Cardiac fibroblast (primary cell): ENCODE measurements at places on chromosomes 7 and 10.
A peak's percentile ranks its signal among the peaks of the same experiment; 100 is the strongest.

- DNase-seq, result peak; percentile 52
These were observed 109.9 kb upstream of the EFCAB10 start for GRCh38 chr7:105691082-105691679.

- DNase-seq, result no peak
These were observed 77.1 kb downstream of the CREM start for GRCh38 chr10:35203745-35204144.

- DNase-seq, result no peak
These were observed 7.0 kb downstream of the MRPL43 start for GRCh38 chr10:100980311-100980710.

- no peak for DNase-seq
These were observed 82.5 kb downstream of the DIP2C start for GRCh38 chr10:606762-607544.

- no peak for DNase-seq
These were observed 573.4 kb downstream of the ETV1 start for GRCh38 chr7:13416071-13416470.

DNA sequence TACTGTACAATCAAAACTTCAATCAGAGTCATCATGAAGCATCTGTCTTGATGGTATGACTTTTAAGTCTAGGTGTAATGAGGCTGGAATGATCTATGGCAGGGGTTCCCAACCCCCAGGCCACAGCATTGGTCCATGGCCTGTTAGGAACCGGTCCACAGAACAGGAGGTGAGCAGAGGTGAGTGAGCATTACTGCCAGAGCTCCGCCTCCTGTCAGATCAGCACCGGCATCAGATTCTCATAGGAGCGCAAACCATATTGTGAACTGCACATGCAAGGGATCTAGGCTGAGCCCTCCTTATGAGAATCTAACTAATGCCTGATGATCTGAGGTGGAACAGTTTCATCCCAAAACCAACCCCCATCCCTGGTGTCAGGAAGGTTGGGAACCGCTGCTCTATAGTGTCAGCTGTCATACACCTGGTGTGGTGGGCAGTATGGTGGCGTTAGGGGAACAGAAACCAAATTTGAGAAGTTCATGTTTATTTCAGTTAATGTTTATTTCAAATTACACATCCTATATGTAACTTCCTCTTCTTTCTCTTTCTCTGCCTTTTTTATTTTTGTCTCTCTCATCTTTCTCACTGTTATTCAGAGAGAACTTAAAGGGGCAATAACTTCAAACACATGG lies 432.6 kb downstream of the TNS3 start:
- DNase-seq, result no peak

- no peak for DNase-seq
These were observed 7.1 kb downstream of the ZSCAN25 start for GRCh38 chr7:99623702-99624447.

DNA sequence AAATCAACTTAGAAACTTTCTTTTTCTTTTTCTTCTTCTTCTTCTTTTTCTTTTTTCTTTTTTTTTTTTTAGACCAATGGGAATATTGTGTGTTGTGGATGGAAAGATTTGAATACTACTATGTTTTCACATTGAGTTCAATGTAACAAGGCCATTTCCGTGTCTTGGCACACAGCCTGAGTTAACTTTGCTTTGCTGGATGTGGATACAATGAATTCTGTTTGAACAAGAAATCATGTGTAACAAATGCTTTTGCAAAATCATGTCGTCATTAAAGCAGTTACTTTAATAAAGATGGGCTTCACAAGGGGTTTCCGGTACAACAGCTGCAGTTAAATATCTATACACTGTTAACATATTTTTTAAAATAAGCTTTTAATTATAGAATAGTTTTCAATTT lies 13.5 kb upstream of the ENTPD1 start:
- DNase-seq, result peak; percentile 71

DNA sequence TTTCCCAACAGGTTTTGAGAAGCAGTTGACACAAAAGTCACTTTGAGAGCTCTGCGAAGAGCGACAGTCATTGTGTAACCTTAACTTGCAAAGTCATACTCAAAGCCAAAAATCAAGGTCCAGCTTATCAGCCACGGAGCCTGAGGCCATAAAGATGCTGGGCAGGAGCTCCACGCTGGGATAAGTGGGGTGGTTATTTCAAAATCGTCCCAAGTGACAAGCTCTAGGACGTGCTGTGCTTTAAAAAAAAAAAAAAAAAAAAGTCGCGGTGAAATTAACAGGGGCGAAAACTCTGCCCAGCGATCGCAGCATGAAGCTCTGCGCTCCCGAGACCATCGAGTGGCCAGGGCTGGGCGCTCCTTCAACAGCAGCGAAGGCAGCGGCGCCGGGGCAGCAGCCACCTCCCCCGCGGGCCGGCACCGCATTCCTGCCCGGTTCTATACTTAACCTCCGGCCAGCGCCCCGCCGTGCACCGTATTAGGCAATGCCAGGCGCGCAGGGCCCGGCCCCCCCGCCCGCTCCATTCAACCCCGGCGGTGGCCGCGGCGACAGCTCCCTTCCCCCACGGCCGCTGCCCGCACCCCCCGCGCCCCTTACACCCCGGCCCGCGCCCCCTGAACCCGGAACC lies 657 bp downstream of the HACD1 start:
- DNase-seq, result peak; percentile 73

DNA sequence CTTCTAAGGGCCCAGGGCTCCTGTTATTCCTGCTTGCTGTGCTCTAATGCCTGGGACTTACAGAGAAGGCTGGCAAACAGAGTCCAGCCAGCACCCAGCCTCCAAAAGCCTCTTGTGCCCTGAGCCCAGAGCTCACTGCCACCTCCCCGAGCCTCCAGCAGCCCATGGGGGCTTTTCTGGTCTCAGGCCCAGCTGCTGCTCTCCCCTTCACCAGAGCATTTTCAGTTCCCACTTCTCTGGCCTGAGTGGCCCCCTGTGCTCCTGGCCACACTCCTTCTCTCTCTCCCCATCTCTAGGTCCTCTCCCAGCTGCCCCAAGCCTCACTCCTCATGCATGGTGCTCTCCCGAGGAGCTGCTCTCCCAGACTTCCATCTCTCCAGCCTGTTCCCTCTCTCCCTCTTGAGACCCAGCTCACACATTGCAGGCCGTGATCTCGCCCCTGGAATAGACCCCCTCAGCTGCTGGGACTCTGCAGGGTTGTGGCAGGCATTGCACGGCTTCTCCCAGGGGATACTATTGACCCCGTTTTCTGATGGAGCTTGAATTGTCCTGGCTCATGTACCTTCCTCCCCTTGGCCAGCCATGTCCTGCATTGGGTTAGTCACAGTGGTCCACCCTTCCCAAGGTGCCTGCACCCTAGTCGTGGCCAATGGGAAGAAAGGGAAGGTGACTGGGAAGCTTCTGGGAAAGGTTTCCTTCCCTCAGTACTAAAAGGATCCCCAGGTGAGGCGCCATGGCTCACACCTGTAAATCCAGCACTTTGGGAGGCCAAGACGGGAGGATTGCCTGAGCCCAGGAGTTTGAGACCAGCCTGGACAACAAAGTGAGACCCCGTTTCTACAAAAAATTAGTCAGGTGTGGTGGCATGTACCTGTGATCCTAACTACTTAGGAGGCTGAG lies 9.0 kb upstream of the RASSF4 start:
- DNase-seq, result no peak

DNA sequence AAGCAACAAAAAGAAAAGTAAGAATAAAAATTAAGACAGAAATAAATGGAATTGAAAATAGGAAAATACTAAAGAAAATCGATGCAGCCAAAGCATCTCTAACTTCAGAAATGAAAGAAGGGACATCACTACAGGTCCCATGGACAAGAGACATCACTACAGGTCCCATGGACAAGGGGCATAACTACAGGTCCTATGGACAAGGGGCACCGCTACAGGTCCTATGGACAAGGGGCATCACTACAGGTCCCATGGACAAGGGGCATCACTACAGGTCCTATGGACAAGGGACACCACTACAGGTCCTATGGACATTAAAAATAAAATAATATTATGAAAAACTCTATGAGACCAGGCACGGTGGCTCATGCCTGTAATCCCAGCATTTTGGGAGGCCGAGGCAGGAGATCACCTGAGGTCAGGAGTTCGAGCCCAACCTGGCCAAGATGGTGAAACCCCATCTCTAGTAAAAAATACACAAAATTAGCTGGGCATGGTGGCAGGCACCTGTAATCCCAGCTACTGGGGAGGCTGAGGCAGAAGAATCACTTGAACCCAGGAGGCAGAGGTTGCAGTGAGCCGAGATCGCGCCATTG lies 101.0 kb upstream of the DNAAF5 start:
- DNase-seq, result no peak

- no peak for DNase-seq
These were observed 38.4 kb downstream of the PLPP4 start for GRCh38 chr10:120495226-120496009.

DNA sequence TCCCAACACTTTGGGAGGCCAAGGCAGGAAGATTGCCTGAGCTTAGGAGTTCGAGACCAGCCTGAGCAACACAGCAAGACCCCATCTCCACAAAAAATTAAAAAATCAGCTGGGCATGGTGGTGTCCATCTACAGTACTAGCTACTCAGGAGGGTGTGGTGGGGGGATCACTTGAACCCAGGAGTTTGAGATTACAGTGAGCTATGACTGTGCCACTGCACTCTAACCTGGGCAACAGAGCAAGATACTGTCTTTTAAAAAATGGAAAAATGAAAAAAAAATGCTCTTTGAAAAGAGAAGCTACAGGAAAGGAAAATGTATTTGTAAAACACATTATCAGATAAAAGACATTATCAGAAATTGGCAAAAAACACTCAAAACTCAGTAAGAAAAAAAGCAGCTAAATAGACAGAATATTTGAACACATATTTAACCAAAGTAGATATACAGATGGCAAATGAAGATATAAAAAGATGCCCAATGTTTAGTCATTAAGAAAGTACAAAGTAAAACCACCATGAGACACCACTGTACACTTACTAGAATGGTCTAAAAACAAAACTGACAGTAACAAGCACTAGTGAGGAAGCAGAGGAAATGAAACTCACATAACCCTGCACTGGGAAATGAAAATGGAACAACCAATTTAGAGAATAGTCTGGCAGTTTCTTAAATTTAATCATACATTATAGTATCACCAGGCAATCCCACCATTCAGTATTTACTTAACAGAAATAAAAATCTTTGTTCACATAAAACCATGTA lies 40.5 kb downstream of the NRBF2 start:
- no peak for DNase-seq

DNA sequence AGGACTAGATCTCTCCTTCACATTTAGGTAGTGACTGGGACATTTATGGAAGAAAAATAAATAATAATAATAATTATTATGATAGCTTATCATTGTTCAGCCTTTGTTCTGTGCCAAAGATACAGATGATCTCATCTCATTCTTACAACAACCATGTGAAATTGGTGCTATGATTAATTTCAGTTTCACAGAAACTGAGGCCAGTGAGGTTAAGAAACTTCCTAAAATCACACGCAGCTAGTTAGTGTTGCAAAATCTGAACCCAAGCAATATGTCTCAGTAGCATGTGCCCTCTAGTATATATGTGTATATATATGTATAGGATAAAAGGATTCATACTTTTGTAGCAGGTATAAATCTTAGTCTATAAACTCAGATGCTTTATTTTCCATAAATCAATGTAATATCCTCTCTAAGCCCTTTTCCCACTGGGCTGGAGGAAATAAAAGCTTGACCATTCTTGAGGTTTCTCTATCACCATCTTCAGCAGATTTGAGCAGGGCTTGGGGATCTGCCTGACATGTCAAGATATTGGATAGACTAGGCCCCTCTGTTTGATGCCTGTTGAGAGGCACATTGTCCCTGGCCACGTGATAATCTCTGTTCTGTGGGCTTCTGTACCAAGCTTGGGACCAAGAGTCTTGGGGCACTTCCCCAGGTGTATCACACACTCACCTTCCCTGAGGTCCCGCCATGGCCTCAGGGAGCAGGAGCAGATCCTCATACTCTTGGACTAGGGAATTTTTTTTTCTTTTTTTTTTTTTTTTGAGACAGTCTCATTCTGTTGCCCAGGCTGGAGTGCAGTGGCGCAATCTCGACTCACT lies 172.6 kb upstream of the NRP1 start:
- peak; percentile 35 for DNase-seq

DNA sequence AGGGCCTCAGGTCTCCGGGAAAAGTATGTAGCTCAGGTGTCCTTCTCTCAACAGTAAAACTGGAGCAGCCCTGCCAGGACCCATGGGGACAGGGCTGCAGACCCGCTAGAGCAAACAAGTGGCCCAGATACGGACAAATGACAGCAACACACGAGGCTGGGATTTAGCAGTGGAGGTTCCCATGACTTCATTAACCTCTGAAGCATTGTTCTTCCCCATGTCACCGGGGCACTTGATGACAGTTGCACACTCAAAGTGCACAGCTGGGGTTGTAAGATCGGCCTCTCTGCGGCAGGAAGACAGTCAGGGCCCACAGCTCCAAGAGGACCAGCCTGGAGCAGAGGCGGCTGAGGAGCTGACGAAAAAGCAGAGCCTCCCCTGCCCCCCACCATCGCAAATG lies 12.5 kb upstream of the PODXL start:
- DNase-seq, result no peak

DNA sequence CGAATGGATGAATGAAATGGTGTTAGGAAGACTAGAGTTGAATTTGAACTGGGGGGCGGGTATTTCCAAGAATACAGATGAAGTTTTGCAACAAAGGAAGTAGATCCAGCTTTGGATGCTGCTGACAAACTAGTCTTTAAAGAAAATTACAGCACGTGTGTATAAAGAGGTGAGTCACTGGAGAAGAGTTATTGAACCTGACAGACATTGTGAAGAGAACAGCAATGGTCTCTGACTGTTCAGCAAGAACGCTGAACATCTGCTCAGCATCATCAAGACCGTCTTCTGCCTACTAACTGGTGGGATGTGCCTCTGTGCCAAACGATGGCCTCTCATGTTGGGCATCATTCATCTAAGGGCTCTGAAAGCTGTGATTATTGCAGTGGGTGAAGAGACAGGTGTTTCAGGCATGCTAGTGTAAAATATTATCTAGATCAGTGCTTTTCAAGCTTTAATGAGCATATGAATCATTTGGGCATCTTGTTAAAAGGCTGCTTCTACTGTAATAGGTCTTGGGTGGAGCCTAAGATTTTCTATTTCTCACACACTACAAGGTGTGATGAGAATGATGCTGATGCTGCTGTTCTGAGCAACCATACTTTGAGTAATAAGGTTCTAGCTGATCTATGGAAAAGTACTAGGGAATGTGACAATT lies 291.3 kb downstream of the PTEN start:
- peak; percentile 40 for DNase-seq

GRCh38 chr10:29600821-29601220 lies 34.0 kb downstream of the SVIL start:
- DNase-seq, result peak; percentile 25

DNA sequence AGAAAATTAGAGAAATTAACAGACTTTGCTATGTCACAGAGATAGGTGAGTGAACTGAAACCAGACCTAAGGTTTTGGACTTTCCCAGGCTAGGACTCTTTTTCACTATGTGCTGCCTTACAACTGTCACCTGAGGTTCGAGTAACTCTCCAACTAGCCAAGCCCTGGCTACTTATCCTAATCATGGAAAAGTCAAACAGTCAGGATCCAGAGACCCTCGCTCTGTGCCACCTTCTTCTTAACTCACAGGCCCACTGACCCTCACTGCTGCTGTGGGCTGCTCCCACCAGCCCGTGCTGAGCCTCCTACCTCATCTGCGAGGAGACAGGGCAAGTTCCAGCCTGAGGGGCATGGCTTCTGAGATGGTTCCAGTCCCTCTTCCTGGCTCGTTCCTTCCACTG lies 211.4 kb upstream of the KLF14 start:
- DNase-seq, result no peak
